ENCODE measurements at places on chromosomes 16 and 17. TPM values are rescaled to one million over a fixed set of nuclear protein-coding genes. Genes with fewer than 3 reads are reported as not detected.
A peak's percentile ranks its signal among the peaks of the same experiment; 100 is the strongest.

RNF222 gene
- total RNA-seq: not detected

OR2C1 gene
- total RNA-seq: not detected

DNA sequence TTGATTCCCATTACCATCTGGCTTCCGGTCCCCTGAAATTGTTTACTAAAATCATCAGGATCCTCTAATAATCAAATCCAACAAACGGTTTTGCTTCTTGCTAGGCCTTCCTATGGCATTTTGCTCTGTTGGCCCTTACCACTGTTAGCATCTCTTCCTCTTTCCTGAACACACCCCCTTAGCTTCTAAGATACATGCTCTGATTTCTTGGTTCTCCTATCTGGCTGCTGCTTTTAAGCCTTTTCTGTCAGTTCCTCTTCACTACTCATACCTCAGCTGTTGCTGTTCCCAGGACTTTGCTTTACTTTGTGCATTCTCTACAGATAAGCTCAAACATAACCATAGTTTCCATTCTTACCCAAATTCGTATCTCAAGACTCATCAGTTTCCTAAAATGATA, 11.4 kb downstream of the CAPNS2 start:
- no peak for DNase-seq

ST6GALNAC2 gene
- total RNA-seq: 0.91 TPM

DNA sequence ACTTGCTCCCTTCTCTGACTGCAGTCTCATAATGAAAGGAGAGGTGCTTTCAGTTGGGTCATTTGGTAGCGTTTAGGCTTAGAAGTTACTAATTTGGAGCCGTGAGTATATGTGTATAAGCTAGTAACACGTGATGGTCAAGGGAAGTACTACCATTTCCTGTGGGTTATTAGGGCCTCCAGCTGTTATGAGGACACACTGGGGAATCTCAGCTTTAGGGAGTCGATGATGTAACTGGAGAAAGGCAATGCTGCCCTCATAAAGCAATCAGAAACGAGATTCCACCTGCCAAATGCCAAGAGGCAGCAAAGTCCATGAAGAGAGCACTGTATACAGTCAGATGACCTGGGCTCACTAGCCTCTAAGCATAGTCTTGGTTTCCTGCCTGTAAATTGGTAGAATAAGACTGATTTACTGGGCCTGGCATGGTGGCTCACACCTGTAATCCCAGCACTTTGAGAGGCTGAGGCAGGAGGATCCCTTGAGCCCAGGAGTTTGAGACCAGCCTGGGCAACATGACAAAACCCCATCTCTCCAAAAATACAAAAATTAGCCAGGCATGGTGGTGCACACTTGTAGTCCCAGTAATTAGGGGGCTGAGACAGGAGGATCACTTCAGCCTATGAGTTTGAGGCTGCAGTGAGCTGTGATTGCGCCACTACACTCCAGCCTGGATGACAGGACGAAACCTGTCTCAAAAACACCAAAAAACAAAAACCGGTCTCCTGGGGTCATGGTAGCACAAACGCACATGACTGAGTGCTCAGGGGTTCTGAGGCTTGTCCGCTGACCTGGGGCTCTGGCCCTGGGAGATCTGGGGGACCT, 53.0 kb downstream of the SF3B3 start:
- peak; percentile 83 for DNase-seq

DNA sequence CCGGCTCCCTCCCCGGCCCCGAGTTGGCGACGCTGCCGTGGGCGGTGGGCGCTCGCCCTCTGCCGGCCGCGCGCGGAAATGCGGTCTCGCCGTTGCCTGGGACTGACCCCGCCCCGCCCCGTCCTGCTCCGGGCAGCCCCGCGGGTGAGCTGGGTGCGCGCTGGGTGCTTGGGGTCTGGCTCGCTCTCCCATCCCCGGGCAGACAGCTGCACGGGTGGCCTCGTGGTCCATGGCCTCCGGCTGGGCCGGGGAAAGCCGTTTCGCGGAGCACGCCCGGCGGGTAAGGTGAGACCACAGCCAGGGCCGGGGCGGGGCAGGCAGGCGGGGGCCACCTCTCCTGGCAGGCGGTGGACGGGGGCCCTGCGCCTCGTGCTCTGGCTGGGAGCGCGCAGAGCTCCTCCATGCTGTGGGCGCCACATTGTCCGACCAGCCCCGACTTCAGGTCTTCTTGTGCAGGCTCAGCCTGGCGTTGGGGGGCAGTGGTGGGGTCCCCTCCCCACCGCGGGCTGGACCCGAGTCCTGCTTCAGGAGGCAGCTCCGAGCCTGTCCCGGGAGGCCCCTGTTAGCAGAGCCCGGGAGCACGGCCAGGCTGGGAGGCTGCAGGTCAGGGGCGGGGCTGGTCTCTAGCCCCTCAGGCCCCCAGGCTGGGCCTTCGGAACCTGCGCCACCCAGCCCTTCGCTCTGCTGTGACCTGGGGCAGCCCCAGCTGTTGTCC, 7.0 kb upstream of the C1QTNF8 start:
- DNase-seq: peak; percentile 67

NDRG4 gene
- total RNA-seq: 45.2 TPM

DNA sequence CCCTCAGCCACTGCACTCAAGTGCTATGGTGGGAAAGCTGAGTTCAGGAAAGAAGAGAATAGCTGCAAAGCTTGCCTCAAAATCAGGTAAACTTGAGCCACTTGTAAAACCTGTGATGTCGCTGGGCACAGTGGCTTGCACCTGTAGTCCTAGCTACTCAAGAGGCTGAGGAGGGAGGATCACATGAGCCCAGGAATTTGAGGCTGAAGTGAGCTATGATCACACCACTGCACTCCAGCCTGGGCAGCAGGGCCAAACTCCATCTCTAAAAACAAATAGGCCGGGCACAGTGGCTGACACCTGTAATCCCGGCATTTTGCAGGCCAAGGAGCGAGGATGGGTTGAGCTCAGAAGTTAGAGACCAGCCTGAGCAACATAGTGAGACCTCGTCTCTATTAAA, 26.4 kb upstream of the SMURF2 start:
- no peak for DNase-seq

DNA sequence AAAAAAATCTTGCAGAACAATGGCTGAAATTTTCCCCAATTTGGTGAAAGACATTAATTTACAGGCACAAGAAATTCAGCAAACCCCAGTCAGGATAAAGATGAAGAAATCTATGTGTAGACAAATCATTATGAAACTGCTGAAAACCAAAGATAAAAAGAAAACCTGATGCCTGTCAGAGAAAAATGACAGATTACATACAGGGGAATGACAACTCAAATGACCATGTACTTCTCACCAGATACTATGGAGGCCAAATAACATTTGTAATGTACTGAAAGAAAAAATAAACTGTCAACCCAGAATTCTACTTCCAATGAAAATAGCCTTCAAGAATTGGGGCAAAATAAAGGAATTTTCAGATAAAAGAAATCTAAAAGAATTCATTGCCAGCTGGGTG, 7.2 kb upstream of the XAF1 start:
- no peak for DNase-seq

DNA sequence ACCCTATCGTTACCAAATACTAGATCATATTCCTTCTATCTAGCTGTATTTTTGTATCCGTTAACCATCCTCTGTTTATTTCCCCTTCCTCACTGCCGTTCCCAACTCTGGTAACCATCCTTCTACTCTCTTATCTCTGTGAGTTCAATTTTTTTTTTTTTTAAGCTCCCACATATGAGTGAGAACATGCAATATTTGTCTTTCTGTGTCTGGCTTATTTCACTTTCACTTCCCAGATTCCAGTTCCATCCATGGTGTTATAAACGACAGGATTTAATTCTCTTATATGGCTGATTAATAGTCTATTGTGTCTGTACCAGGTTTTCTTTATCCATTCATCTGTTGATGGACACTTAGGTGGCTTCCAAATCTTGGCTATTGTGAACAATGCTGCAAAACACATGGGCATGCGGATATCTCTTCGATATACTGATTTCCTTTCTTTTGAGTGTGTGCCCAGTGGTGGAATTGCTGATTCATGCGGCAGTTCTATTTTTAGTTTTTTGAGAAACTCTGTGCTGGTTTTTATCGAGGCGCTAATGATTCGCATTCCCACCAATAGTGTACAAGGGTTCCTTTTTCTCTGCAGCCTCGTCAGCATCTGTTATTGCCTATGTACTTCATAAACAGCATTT, 599.6 kb downstream of the TMEM114 start:
- no peak for DNase-seq

DNA sequence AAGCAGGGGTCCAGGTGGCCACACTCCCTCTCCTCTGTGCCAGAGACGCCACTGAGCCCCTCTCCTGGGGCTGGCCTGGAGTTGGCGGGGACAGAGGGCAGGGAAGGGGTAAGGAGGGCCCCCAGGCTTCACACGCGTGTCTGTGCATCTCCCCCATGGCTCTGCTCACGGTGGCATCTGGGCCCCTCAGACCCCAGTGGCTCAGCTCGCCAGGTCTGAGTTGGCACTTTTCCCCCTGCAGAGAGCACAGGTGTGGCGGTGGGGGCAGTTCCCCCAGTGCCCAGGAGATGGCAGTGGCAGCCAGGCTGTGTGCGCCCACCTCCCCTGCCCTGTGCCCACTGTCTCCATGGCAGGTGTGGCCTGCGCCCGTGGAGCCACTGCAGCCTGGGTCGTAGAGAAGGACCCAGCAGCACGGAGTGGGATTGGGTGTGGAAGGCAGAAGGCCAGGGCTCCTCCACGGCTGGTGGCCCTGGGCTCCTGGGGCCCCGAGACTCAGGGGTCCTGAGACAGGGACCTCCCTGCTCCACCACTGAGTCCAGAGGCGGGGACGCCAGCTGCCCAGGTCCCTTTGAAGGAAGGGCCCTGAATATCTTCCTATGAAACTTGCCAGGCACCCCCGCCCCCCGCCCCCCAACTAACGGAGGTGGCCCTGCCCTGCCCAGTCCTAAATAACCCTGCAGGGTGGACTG, 4.3 kb upstream of the APRT start:
- peak; percentile 48 for DNase-seq

STAT5B gene
- total RNA-seq: 27.2 TPM

GRCh38 chr16:1333854-1334700, 632 bp downstream of the BAIAP3 start:
- no peak for DNase-seq

ZPBP2 gene
- total RNA-seq: not detected

- no peak for DNase-seq
These were observed 9.2 kb downstream of the SYT17 start for GRCh38 chr16:19177111-19177739.

DNA sequence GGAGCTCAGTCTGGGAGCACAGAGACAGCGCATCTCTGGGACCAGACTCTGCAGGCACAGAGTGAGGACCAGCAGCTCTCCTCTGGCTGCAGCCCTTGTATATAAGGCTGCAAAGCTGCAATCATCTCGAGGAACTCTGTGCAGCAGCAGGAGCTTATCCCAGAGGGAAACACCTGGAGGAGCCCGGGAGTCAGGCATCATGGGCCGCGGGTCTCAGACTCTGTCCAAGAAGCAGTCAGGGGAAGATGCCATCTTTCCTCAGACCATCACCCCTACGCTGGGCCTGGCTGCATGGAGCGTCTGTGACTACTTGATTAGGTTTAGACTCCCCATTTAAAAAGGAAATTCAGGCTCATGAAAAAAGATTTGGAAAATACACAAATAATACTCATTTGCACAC, 122.0 kb downstream of the IRF8 start:
- no peak for DNase-seq

DNA sequence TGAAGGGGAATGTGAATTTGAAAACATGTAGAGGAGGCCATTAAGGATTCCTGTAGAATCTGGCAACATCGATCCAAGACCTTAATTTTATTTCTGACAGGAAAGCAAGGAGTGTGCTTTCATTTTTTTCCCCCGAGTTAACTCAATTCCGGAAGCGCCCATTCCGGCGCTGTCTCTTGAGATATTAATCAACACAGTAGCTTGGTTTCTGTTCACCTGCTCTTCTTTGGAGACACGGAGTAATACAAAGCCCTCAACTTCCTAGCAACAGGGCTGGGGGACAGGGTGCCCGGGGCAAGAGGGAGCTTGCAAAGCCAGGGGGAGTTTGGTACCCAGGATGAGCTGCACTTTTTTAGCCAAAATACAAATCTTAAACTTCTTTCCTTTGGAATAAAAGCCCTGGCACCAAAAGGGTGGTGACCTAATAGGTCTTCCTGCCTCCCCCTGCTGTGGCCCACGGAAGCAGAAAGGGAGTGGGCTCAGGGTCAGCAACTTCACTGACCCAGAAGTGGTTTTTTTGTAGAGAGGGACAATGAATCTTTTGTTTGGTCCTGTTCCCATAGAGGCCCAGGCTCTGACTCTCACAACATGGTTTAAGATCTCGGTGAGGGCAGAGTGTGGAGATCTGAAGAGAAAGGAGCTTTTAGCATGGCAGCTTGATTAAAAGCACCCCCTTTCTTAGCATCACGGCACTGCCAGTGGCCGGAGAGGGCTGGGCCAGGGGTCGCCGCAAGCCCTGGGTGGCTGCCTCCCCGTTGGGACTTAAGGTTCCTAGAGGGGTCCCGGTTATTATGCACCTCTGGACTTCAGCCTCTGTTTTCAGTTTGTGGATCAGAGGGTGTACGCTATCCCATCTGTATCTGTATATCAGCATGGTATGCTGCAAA, 207.3 kb downstream of the CCDC182 start:
- no peak for DNase-seq

CES1 gene
- total RNA-seq: not detected

Measured in myocyte (in vitro differentiated cells).